ENCODE measurements at places on chromosomes 6 and 20. TPM values are rescaled to one million over a fixed set of nuclear protein-coding genes. Genes with fewer than 3 reads are reported as not detected.

NDUFAF4 gene
- total RNA-seq: 37.2 TPM

ADGRF5 gene
- not detected for total RNA-seq

PGC gene
- not detected for total RNA-seq

MYLK2 gene
- total RNA-seq: not detected

ADGRG6 gene
- total RNA-seq: 19.3 TPM

WFDC10B gene
- not detected for total RNA-seq

TFAP2B gene
- 0.70 TPM for total RNA-seq

SYNDIG1 gene
- total RNA-seq: 5.9 TPM
